Hypothalamus (tissue), 51 donors: ENCODE measurements at places on chromosomes 2 and 18.

DNA sequence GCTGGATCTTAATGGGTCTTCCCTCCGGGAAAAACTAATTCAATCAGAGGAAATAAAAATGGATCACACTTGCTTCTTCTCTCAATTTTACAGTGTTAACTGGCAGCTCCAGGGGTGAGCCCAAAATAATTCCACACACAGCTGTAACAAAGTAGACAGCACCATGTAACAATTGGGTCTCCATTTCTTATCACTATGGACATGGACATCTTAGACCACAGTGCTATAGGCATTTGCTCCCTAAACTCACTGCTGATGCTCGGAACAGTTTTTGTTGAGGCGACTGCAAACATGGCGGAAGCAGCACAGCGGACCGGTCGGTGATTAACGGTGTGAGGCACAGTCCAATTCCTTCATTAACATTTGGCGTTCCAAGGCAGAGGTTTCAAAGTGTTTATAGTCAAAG lies 144.7 kb upstream of the NCK2 start:
- DNase-seq, result no peak

GRCh38 chr2:31666878-31667277 lies 86.1 kb upstream of the SRD5A2 start:
- no peak for DNase-seq

GRCh38 chr2:126658319-126658904 lies 2.5 kb downstream of the GYPC start:
- no peak for DNase-seq

GRCh38 chr2:215879977-215880940 lies 133.1 kb downstream of the MREG start:
- no peak for DNase-seq

DNA sequence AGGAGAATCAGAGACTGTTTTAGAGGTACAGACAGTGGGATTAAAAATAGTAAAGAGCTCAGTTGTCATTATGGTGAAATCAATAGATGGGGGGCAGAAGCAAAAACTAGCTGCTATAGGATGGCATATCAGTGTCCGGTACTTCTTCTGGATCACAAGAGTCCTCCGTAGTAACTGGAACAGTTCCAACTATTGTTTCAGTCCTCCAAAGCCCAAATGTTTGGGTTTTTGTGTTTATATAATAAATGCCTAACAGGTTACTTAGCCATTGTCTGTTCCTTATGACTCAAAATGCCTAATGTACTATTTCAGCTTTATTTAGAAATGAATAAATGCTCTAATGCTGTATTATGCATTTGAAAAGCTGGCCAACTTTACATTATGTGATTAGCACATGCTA lies 401.2 kb downstream of the PTH2R start:
- DNase-seq, result no peak

DNA sequence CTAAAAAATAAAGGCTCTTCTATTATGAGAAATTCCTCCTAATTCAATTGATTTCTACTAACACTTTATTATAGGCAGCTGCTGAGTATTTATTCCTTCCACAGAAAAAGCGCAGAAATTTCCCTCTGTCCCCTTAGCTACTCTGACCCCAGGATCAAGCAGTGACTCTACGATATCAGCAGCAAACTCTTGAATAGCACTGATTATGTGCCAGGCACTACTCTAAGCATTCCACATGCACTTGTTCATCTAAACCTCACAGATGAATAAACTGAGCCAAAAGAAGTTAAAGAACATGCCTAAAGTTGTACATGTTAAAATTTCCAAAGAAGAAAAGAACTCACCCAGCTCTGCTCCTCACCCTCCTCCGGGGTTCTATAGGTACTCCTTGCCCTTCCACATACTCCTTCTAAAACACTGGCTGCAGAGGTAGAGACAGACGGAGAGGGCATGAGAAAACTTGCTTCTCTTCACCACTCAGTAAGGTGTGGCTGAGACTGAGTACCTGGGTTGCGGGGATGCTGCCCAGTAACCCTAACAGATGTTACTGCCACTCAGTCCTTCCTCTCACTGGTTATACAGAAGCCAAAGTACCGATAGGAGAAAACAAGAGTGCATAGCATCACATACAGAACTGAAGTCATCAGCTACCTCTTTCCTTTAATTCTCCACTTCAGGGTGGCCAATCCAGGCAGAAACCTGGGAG lies 9.9 kb downstream of the C1D start:
- DNase-seq, result no peak

DNA sequence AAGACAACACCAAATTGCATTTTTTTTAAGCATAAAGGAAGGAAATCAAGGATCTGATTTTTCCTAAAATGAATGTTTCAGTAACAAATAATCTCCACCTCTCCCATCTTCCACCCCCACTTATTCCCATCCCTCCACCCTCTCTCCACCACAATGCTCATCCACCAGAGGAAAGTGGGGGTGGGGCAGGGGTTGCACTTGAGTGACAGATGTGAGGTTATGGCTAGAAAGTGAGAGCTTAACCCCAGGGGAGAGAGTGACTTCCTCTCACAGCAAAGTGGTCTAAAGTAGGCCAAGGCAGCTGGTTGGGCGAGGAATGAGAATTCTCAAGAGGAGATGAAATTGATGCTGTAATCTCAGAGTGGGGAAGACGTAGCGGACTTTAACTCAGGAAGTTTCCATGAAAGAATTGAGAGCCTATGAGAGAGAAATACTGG lies 104.7 kb downstream of the HNRNPLL start:
- no peak for DNase-seq

DNA sequence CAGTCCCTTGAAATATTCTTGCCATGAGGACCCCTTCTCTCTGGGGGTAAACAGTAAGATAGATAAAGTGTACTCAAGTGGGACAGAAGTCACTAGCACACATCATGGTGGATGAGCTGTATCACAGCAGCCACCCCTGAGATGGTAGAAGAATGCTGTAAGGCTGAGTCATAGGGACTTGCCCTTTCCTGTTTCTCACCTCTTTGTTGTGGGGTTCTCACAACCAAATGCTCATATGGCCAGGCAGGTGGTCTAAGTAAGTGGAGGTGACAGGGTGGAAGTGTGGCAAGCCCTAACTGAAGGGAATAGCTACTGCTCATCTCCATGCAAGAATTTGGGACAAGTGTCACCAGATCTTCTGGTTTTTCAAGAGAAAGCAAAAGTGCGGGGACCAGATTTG lies 202.7 kb upstream of the SLC14A2 start:
- no peak for DNase-seq

- DNase-seq, result no peak
Measured at GRCh38 chr2:162308747-162309503, 9.6 kb downstream of the IFIH1 start.

GRCh38 chr2:234451242-234451641 lies 45.6 kb downstream of the ARL4C start:
- no peak for DNase-seq

DNA sequence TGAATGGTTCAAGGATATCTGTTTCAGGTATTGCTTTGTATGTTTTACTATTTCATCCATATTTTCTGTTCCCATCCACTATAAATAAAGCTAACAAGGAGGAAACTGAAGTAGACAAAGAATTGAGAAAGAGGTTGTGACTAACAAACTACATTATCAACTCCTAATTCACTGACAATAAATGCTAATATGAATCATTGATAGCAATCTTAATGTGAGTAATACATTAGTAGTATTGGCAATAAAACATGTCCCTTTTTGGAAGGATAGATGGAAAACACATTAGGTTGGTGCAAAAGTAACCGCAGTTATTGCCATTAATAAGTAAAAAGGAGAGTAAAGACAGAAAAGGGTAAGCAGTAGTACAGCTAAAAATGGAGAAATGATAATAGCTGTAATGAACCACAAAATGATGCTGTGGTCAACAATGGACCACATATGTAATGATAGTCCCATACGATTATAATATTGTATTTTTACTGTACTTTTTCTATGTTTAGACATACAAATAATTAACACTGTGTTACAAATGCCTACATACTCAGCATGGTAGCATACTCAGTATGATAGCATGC lies 104.7 kb downstream of the THADA start:
- no peak for DNase-seq

DNA sequence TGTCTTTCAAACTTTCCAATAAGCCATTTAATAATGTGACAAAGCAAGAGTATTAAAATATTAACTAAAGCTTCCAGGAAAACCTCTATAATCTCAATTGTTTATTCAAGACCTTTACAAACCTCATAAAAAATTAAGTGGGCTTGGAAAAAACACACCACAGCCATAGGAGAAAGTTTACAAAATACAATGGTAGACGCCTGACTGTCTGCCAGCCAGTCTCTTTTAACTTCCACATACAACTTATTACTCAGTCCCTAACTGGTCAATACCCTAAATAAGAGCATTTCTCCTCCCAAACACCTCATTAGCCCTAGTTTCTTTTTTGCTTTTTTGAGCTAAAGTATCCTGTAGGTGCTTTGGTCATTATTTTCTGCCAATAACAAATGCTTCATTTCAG lies 247.4 kb upstream of the CYP26B1 start:
- no peak for DNase-seq

DNA sequence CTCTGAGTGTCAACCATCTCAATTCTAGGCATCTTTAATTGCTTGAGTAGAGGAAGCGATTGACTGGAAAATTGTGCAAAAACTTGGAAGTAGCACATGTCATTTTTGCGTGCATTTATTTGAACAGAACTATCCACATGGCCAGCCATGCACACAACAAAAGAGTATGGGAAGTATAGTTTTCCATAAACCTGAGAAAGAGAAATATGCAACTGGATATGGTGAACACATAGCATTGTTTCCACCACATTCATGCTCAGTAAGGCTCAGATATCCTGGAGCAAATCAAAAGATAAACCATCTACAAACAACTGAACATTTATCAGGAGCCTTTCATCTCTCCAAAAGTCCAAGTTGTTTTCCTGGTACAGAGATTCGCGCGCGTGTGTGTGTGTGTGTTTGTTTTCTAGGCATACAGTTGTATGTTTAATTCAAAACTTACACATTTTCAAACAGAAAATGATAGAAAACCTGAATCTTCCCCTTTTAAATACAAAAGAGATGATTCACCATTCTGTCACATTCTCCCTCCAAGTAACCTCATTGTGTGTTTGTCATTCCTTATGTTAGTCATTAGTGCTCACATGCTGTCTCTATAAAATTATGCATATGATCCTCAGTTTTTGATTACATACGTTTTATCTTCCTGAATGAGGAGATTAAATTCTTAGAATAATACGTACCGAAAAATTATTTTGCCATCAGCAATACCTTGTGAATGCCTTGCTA lies 780.4 kb upstream of the NRXN1 start:
- no peak for DNase-seq

DNA sequence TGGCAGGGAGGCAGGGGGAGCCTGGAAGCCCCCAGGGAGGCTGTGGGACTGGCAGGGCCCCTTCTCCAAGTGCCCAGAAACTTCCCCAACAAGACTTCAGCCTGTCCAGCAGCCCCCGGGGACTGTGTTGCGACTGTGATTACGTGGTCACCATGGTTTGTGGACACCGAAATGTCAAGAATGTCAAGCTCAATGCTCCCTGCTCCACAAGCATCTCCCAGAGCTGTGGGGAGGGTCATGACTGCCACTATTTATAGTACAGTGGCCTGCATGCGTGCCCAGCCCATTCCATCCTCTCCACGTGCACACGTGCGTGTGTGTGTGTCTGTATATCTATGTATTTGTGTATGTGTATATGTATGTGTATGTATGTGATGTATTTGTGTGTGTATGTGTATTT lies 93.8 kb upstream of the MBOAT2 start:
- DNase-seq, result no peak

DNA sequence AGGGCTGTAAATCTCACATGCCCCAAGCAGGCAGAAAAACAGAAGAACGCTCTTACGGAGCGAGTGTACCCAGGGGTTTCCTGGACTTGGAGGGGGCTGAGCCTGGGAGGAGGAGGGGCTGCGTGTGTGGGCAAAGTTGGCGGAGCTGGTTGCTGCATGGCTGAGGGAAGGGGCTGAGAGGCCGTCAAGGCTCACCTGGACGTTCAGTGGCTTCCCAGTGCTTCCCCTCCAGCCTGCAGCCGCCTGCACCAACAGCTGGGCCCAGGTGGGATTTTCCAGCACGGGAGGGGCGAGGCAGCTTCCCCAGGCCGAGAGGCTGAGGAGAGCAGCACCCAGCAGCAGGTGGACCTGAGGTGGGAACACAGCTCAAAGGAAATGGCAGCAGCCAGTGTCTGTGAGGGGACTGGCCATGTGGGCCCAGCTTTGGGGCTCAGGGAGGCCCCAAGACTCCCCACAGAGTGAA lies 70.6 kb upstream of the CTDP1 start:
- no peak for DNase-seq

GRCh38 chr2:16378031-16378430 lies 287.6 kb downstream of the CYRIA start:
- no peak for DNase-seq

GRCh38 chr2:239930871-239931771 lies 94.0 kb downstream of the NDUFA10 start:
- DNase-seq, result no peak

DNA sequence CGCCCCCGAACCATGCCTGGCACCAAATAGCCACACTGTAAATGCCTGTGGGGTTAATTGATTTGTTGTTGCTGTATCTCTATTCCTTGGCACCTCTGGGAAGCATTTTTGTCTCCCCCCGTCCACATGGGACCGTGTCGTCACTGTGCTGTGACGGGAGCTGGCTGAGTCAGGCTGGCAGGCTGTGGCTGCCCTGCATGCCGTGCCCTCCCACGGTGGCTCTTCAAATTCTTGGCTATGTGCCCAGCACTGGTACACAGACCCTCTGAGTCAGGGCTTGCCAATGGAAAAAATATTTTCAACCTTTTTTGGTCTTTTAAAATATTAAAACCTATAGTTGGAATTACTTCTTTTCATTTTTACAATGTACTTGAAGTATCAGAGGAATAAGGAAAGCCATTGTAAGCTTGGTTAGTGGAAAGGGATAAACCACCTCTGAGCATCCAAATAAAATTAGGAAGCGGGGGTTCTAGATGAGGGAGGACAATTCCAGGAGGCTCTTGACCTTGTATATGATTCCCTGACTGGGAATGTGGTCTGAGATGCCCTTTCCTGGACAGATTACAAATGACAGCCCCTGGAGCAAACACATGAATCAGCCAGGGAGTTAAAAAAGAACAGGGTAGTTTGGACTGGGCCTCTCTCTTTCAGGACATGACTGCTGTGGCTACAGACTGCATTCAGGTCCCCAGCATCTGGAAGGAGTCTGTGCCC lies 59.4 kb downstream of the DGKD start:
- DNase-seq, result peak; percentile 39

GRCh38 chr2:172972005-172972619 lies 103.5 kb upstream of the MAP3K20 start:
- DNase-seq, result no peak

- no peak for DNase-seq
Measured at GRCh38 chr2:136381722-136382633, 264.0 kb upstream of the CXCR4 start.

DNA sequence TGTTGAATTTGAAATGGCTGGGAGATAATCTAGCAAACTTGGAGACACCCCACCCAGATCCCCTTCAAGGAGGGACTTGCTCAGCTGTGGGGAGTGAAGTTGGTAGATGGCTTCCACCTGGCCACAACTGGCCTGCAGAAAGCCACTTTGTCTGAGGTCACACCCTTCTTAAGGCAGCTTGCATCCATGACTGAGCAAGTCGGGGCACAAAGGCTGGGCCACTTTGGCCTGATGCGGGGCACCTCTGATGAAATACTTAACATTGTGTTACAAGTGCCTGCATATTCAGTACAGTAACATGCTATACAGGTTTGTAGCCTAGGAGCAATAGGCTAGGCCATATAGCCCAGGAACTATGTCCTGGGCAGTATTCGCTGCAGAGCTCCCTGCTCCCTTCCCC lies 13.4 kb upstream of the RPL37A start:
- DNase-seq, result no peak
